ENCODE measurements at places on chromosomes 6 and 20. TPM values are rescaled to one million over a fixed set of nuclear protein-coding genes. Genes with fewer than 3 reads are reported as not detected.

DNA sequence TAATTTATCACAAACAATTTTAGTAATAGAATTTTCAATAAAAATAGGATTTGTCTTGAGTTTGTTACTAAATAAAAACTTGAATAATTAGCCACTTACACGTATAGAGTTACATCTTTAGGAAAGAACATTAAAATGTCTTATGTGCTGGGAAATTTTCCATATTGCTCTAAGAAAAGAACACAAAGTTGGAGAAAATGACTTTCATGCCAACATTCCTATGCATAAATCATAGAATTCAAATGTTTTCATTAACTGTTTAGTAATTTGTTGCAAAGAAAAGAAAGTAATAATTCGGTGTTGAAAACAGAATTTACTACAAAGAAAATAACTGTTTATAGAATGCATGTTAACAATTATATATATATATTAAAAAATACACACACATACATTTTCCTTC is 4.7 kb upstream of the TBC1D32 start:
- H3K27ac ChIP-seq: no peak overlapping the region
- no peaks in the 10 kb centered on the region for H3K27me3 ChIP-seq
- no peak for DNase-seq
- peaks cover 4% of the 10 kb centered on the region for H3K4me1 ChIP-seq
- no peak overlapping the region for H3K4me3 ChIP-seq

SALL4 gene
- 15.0 TPM for total RNA-seq

- no peak overlapping the region for H3K27ac ChIP-seq
- no peaks in the 10 kb centered on the region for H3K4me1 ChIP-seq
- H3K4me3 ChIP-seq: no peak overlapping the region
- DNase-seq: no peak
Observed at GRCh38 chr20:63050406-63050805, 43.6 kb upstream of the BHLHE23 start.

GRCh38 chr20:51454250-51454865 is 88.2 kb downstream of the NFATC2 start:
- no peak for DNase-seq
- no peak overlapping the region for H3K4me3 ChIP-seq
- H3K27me3 ChIP-seq: no peaks in the 10 kb centered on the region

- H3K27ac ChIP-seq: no peak overlapping the region
- DNase-seq: no peak
- H3K36me3 ChIP-seq: peaks cover 13% of the 10 kb centered on the region
- H3K4me1 ChIP-seq: no peaks in the 10 kb centered on the region
Observed at GRCh38 chr20:3871550-3872265, 17.5 kb upstream of the PANK2 start.
